Left lobe of liver (tissue), 2 donors: ENCODE measurements at places on chromosomes 11 and 22. TPM values are rescaled to one million over a fixed set of nuclear protein-coding genes. Genes with fewer than 3 reads are reported as not detected.

Gene OR51B2
- not detected for total RNA-seq

Gene MGAT3
- total RNA-seq, result 0.13 TPM

Gene TMEM86A
- total RNA-seq, result 5.3 TPM

Gene GDPD4
- 10.2 TPM for total RNA-seq
